ENCODE measurements at places on chromosomes 11 and 22.

DNA sequence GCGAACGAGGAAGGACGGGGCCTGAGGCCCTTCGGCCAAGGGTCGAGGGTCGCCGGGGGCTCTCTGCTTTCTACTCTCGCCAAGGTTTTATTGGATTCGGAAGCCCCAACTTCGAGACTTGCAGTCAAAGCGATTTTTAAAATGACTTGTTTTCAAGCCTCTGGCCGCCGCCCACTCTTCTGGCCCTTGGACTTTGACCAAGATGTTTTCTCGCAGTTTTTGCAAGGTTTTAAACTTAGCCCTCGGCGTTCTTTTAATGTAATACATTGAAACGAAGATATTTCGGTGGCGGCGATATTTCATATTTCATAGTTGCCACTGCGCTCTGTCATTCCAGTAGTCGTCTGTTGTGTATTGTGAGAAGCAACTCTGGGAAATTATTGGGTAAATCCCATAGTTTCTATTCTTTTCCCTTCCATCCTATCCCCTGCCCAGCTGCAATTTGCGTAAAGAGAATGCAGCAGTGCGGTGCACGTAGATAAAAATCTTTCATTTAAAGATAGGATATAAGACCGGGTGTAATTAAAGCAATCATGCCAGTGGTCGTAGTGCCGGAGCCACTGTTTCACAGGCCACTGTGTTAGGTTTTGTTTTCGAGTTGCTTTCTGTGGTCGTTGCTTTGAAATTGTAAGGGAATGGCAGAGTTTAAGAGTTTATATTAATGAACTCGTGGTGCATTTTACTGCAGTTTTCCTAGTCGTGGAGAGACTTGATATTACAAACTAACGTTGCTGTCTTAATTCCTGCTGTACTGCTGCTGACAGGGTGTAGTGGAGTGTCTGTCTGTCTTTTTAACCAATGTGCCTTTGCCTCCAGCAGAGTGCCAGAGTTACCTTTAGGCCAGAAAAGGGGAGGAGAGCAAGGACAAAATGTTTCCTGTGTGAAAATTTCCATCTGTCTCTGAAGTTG is 702 bp downstream of the BIRC2 start:
- DNase-seq = peak; percentile 12

DNA sequence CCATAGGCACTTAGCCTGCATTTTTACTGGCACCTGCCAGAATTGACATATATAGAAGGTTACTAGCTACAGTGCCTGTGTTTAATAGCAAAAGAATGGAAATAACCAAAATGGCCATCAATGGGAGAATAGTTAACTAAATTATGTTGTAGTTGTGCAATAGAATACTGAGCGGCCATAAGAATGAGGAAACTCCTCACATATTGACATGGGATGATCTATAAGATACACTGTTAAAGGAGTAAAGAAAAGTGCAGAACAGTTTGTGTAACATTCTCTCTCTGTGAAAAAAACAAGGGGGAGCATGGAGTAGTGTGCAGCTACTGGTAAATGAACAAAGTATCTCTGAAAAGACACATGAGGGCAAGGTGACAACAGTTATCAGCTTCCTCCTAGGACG is 21.5 kb downstream of the ARAP1 start:
- DNase-seq = no peak

- no peak for DNase-seq
Measured at GRCh38 chr11:85118151-85118550, 509.0 kb downstream of the DLG2 start.

DNA sequence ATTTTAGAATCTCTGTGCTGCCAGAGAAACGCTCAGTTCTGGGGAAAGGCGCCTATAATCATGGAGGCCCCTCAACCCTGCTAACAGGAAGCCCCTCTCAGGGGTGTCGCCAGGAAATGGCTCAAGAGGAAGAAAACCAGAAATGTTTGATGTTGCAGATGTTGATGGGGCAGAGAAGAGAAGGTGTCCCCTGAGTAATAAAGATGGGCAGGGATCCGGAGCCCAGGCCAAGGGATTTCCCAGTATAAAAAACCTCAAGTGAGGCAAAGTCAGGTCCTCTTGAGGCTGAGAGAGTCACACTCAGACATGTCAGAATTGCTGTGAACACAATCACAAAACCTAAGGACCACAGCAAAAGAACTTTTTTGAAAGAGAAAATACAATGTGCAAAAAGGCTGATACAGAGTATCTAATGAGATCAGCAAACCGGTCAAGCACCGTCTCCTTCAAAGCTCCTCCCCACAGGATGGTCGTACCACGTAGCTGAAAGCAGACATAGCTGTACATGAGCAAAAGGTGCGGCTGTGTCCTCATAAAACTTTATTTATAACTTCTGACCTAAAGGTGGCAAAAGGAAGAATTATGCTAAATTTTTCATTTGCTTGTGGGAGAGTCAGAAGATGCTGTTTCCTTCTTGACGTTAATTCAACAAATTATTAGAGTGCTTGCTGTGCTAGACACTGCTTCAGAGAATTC is 12.2 kb downstream of the MOV10L1 start:
- no peak for DNase-seq

DNA sequence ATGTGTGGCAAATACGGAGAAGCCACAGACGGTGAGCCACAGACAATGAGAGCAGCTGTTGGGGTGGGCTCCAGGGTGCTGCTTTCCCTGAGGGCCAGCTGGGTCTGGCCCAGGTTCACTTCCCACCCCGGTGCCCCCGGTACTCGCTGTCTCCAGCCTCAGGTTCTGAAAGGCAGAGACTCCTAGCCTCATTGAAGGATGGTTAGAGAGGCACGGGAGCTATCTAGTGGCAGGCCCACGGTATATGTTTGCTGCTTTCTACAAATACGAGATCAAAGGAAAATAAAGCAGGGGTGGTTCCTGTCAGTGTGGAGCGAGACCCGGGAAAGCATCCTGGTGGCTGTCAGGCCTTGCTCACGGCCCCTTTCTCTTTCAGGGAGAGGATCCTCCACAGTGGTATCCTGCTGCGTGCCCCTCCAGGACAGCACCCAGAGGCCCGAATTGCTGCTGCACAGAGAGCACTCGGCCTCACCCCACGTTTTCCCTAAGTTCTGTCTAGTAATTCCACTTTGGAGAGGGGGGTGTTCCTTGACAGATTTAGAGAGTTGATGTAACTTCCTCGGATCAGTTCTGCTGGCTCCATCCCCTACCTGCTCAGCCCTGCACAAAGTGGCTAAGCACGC is 3.0 kb downstream of the TMEM80 start:
- DNase-seq = no peak

- no peak for DNase-seq
Measured at GRCh38 chr11:79925570-79925969, 484.7 kb upstream of the TENM4 start.

DNA sequence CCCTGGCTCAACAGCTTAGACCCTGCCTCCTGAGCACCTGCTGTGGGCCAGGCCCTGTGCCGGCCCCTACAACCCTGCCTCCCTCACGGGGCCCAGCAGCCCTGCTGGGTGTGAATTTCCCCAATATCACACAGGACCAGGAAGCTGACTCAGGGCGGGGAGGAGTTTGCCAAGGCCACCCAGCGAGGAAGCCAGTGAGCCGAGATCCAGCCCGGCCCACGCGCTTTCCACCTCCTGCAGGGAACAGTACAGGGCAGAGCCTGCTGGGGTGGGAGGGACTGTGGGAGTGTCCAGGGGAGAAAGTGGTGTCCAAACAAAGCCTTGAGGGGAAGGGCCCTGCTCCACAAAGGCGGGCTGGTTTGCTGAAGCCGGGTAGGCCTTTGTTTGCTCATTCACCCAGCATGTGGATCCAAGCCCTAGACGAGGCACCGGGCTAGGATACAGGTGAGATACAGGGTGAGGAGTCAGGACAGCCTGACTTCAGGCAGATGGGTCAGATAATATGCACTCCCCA is 26.8 kb downstream of the RPL3 start:
- no peak for DNase-seq

DNA sequence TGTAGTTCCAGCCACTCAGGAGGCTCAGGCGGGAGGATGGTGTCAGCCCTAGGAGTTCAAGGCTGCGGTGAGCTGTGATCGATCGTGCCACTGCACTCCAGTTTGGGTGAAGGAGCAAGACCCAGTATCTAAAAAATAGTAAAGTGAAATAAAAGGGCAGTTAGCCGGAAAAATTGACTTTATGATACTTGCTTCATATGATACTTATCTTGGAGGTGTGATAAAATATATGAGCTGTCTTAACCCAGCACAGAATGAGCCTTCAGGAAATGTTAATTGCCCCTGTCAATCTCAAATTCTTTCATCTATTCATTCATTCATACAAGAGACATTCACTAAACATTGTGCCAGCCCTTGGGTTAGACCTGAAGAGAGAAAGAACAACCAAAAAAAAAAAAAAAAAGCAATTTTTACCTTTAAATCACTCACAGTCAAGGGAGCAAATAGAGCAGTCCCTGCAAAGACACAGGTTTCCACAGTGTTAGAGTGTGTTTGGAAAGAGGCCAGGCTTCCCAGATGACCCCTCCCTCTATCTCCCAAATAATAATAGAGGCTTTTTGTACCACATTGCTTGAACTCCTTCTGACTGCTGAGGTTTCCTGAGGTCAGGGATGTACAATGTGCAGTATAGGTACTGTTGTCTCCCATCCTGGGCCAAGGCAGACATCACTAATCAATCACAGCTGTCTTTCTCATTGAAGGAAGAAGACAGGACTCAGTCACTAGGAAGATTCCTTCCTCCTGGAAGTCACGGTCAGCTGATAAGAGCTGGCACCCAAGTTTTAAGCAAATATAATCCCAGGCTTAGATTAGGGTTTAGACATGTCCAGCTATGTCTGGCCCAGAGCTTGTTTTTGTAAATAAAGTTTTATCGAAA is 454.6 kb downstream of the MIAT start:
- no peak for DNase-seq

DNA sequence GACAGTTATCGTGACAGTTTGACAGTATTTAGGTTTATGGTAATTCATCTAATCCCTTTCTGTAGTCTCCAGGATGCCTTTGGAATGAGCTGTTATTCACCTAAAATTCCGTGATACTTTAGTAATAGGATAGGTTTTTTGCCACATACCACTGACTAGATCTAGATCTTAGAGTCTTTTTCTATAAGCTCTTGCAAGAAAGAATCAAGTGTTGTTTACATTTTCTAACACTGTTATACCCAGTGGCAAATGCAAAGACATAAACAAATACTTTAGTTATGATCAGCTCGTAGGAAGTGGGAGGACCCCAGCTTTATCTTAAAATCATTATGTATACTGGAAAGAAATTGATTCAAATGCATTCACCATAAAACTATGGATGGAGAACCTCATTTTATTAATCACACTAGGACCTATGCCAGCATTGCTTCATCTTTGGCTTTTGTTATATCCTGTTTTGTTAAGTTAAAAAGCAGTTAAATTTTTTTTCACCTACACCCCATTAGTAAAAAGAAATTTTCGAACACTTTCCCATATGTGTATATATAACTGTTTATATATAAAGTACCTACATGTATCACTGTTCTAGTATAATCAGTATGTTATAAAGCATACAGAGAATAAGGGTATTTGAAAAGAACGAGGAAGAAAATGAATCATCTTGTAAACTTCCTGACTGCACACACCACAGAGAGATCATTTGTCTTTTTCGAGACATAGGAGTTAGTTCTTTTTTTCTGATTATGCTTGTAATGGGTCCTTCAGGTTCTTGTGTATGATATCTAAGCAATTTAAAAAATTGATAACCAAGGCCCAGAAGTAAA is 60.9 kb downstream of the PDHX start:
- DNase-seq = no peak

- DNase-seq = no peak
Measured at GRCh38 chr11:91869686-91870085, 354.9 kb upstream of the FAT3 start.

DNA sequence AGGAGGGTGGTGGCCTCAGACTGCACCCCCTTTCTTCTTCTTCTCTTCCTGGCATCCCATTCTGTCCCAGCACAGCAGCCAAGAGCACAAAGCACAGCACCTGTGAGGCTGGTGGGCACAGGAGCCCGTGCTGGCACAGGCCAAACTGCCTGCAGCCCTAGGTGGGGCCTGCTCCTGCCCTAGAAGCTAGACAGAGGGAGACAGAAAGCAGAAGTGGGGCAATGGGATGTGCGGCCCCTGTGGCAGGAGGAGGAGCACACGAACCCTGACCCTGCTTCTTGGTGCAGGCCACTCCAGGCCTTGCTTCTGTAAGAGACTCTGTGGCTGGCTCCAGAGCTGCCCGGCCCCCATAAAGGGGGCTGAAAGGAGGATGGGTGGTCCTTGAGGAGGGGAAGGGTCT is 3.9 kb upstream of the PTS start:
- no peak for DNase-seq

- DNase-seq = no peak
Measured at GRCh38 chr11:14448240-14448639, 51.4 kb downstream of the COPB1 start.

- DNase-seq = no peak
Measured at GRCh38 chr11:99098751-99099150, 78.0 kb downstream of the CNTN5 start.

DNA sequence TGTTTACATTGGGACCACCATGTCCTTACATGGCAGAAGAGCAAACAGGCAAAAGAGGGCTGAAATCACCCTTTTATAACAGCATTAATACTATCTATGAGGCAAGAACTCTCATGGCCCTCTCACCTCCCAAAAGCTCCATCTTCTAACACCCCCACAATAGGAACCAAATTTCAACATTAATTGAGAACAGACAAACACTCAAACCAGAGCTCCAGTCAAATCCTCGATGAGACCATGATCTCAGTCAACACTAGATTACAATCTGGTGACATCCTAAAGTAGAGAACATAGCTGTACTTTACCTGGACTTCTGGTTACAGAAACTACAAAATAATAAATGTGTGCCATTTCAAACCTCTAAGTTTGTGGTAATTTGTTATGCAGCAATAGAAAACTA is 25.1 kb downstream of the OR2AG2 start:
- no peak for DNase-seq

DNA sequence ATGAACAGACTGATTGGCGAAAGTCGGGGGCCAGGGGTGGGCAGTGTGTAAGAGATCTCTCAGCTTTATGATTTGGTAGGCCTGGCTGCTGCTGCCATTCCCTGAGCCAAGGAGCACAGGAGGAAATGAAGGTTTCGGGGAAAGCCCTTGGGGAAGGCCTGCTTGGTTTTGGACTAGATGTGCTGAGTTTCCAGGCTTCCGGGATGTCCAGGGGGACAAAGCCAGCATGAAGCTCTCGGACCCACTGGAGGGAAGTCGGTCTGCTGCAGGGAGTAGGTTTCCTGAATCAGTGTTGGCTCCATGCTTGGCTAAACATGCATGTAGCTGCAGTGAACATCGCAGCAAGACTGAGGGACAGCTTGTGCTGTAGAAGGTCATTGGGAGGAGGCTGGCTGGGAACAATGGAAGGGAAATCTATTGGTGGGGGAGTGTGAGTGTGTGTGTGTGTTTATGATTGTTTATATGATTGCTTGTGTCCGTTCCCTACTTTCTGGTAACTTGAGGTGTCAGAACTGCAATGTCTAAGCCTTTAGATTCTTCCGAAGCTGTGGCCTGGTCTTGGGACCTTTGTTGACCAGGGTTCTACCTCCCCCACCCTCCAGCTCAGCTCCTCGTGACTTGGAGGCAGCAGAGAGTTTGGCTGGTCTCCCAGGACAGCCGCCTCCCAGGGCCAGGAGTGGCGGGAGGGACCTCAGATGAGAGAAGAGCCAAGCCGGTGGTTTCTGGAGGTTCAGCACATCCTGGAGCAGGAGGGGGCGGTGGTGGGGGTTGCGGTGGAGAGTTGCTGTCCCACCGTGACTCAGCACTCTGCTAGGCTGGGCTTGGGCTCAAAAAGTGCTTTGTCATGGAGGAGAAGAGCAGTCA is 4.0 kb upstream of the FTH1 start:
- DNase-seq = no peak
